ENCODE measurements at places on chromosomes 2 and 18.

DNA sequence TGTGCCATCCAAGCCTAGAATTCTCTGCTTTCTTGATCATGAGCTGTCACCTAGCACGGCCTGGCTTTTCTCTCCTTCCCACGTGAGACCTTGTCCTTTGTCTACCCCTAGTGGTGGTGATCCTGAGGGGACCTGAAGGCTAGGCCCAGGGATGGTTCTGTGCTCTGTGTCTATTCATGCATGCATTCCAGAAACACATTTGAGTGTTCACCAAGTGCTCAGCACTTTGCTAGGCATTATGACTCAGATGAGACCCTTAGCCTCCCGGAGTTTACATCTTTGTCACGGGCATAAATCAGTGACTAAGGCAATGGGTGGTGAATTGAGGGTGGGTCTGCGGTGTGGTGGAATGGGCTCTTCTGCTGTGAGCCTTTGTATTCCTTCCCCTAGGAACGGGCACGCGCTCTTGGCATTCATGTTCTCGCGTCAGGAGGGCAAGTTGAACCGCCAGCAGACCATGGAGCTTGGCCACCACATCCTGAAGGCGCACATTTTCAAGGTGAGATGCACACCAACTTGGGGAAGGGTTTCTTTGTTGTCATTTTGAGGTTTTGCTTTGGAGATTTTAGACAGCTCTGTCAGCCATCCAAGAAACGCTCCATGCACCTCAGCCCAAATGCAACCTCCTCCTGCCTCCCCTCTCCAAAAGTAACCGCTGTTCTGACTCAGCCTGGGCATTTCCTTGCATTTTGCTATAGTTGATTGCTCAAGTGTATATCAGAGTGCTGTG lies 100.9 kb downstream of the WDSUB1 start:
- no peak for DNase-seq

- DNase-seq, result no peak
These were observed 32.6 kb upstream of the CHMP1B start for GRCh38 chr18:11818486-11819203.

DNA sequence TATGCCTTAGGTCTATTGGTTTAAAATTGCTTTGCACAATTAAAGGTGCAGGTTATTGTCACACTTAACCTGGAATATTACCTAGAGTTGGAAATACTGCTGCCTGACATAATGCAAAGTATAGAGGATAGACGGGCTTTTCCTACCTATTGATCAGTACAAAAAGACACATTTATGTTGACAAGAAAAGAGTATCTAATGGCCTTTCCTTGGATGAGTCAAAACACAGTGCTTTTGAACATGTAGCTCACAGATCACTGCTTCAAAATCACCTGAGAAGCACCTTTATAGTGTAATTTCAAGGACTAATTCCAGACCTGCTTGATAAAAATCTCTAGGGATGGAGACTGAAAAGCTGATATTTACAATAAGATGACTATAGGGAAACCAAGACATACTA lies 262.8 kb downstream of the DCC start:
- DNase-seq, result no peak

- DNase-seq, result no peak
These were observed 270.2 kb upstream of the SYT4 start for GRCh38 chr18:43547456-43547855.

GRCh38 chr2:123035541-123035940 lies 989.5 kb upstream of the CNTNAP5 start:
- no peak for DNase-seq

GRCh38 chr2:204722691-204723090 lies 177.4 kb downstream of the PARD3B start:
- DNase-seq, result no peak

DNA sequence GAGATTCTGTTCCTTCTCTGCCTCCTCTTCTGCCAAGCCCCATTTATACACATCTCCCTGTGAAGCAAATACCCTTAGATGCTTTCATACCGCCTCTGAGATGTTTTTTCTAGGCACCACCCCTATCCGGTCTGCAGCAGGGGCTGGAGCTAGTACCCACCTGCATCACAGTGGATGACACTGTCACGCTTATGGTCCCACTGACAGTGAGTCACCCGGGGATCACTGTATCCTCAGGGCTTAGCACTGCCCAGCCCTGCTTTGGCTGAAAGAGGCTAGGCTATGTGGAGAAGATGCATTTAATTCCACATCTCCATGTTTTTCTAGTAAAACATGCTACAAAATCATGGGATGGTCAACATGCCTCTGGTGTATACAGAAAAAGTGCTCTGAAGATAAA lies 9.9 kb downstream of the FABP1 start:
- no peak for DNase-seq

DNA sequence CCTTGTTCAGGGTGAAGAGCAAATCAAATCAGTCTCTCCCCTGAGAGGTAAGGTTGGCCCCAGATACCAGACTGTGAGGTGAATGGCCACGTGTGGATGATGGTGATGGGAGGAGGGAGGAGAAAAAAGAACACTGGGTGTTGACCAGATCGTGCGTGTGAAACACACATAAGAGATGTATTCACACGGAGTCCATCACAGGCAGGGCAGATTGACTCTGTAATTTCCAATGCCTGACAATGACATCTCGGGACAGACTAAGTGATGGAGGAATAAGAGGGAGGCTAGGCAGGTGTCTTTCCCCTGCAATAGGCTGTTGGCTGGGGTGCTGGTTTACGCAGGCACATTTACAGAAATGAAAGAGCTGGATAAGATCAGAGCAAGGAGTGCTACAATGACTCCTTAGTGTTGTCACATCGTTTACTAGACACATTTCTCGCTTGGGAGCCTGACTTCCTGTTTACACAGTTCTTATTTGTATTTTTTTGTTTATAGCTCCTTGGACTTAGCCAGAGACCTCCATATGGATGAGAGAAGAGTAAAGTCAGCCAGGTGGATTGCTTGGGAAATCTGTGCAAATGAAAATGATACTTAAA lies 43.1 kb downstream of the CPO start:
- no peak for DNase-seq

DNA sequence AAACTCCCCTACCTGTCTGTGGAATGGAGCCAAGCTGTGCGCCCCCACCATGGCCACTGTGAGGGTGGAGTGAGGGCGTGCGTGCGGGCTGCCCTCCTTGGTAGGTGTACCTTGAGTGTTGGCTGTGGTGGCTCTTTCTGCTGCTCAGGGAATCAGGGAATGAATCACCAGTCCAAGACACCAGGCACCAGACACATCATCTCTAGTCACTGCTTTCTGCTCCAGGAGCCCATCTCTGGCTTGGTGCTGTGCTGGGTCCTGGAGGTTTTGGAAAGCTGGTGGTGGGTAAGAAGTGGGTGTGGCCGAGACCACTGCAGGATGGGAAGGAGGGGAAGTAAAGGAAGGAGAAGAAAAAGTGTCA lies 209.9 kb downstream of the SEPTIN10 start:
- no peak for DNase-seq

DNA sequence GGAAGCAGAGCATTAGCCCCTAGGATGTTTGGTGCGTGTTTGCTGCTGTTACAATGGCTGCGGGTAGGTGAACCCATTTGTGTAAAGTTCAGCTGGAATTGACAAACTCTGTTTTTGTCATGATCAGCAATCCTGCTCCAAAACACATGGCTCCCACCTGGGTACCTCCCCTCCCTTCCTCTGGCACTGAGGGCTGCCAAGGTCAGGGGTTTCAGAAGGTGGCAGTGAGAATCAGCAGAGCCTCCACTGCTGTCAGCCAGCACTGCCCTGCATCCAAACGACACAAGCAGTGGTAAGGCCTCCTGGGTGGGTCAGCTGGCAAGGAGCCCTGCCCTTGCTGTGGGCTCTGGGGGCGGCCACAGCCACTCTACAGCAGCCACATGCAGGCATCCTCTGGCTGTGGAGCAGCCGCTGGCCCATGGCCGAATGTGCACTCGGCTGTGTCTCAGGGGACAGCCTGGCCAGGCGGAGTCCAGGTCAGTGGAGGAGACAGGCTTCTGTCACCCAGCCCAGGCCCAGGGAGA lies 32.8 kb upstream of the LDLRAD4 start:
- DNase-seq, result no peak

DNA sequence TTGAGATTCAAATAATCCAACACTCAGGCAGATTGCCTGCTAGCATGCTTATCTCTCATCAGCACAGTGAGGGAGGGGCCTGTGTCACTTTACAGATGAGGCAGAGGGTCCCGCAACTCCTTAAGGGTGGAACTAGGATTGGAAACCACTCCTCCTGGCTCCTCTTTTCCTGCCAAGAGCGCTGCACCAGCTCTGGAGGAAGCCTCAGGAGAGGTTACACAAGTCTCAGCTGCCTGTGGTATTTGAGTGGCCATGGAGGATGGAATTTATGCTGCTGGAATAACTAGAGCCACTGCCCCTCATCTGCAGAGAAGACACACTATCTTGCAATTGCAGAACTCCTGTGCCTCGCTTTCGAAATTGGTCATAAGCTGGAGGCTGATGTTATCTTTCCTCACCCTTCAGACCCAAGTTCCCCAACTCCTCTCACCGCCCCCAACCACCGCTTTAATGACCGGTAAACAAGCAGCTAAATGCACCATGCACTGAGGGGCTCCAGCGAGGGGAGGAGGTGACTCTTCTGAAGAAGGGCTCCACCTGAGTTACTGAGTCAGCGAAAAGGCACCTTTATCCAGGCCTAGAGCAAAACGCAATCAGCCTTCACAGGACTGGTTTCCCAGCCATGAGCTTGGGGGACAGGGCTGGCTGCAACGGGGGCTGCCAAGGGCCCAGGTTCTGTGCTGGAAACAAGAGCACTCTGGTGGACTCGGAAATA lies 245.8 kb downstream of the SOX11 start:
- DNase-seq, result no peak

- no peak for DNase-seq
These were observed 369.7 kb downstream of the OSR1 start for GRCh38 chr2:18988631-18989232.

DNA sequence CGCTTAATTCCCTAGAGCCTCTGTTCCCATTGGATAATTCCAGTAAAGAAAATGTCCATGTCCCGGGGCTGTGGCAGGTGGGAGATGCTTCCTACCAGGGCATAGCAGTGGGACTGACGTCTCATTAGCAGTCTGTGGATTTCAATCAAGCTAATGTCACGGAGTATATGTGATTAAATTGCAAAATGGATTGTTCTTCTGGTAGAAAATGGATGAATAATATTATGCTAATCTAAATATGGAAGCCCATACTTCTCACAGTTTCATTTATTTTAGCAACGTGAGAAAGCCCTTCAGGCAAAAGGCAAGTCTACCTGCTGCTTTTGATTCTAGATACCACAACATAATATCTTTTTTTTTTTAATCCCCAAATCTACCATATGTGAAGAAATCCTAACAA lies 185.5 kb downstream of the DNER start:
- no peak for DNase-seq

- DNase-seq, result no peak
These were observed 408.0 kb downstream of the LRATD1 start for GRCh38 chr2:15040429-15041084.

DNA sequence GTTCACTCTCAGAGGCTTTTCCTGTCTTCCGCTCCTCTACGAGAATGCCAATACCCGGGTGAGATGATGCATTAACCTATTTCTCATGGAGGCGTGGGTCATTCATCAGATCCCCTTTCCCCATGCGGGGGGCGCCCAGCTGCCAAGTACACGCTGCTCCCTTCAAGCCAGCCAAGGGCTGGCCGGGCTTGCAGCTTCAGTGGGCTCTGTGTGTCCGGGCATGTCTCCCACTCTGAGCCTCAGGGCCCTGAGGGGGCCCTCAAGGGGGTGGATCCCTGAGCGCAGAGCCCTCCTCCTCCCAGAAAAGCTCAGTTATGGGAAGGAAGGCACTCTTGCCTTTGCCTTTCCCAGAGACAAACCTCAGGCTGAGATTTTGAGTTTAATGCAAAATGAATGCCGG lies 431.8 kb upstream of the MYT1L start:
- no peak for DNase-seq

DNA sequence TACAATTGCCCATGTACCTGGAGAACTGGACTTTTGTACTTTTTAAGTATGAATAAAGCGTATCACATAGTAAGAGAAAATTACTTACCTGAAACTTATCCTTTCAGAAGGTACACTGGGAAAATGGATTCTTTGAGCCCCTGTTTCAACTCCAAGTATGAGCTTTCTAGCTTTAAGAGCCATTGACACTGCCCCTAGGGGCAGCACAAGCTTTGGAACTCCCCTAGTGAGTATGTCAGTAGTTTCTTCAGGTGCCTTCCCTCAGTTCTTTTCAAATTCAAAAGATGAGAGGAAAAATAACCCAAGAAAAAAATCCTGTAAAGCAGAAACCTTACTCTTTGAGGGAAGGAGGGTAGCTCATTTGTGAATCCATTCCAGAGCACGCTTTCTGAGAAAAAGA lies 124.1 kb downstream of the MEMO1 start:
- DNase-seq, result no peak

GRCh38 chr2:44135771-44136170 lies 32.9 kb upstream of the PPM1B start:
- no peak for DNase-seq

DNA sequence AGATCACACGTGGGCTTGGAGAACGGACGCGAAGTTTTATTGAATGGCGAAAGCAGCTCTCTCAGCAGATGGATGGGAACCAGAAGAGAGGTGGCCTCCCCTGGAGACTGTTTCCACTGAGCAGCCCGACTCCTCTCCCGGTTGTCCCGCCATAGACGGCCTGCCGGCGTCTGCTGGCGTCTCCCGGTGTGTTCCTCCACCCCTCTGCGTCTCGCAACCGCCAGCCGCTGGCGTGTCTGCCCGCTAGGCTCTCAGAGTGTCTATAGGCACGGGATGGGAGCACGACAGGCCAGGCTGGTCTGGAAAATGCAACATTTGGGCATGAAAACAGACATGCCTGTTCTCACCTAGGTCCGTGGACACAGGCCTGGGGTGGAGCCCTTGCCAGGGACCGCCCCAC lies 366.7 kb upstream of the SOX11 start:
- no peak for DNase-seq

GRCh38 chr2:100907832-100908231 lies 87.9 kb downstream of the NPAS2 start:
- no peak for DNase-seq

- no peak for DNase-seq
These were observed 128.7 kb downstream of the NCKAP5 start for GRCh38 chr2:133439565-133439920.
